HTR-8/SVneo (cell line): ENCODE measurements at places on chromosomes 5 and 9.

GRCh38 chr5:154374264-154374663 is 71.5 kb upstream of the SAP30L start:
- no peak for DNase-seq

DNA sequence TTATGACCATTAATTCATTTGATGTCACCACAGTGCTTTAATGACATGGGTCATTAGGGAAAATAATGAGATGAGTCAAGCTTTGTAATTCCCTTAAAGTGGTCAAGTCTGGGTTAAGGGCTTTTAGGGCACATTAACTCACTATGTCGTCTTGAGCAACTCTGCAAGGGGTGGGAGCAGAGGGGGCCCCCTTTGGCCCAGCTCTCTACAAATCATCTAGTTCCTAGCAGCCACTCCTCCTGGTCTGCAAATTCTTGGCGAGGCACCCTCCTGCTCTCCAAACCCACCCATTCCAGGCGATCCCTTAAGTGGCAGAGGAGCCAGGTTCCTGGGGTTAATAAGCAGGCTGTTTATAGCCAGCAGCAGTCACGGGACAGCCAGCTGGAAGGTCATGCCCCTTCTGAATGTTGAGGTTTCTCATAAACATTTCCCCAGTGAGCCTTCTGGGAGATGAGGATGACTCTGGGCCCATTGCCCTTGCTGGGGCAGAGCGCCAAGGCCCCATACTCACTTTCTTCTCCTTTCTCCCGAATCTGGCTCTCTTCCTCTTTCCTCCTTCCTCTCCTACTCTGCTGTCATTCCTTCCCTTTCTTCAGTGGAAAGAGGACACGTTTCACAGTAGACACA is 14.3 kb upstream of the GPX3 start:
- peak; percentile 23 for DNase-seq

DNA sequence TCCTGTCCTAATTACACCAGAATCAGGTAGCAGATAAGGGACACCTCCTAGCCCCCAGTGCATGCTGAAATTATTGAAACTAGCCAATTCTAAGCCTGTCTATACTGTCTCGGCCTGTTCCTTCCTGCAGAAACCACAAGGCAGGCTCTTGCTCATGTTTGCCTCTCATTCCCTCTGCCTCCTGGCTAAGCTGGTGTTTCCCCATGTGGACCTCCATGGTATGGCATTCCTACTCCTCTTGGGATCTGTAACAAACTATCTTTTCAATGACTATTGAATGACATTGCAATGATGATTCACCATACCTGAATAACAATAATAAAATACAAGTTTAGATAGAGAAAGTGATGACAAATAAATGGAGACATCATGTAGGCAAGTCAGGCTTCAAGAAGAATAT is 35.6 kb upstream of the ADAMTS16 start:
- DNase-seq, result no peak

- no peak for DNase-seq
Observed at GRCh38 chr5:933251-933861, 40.7 kb downstream of the TRIP13 start.

DNA sequence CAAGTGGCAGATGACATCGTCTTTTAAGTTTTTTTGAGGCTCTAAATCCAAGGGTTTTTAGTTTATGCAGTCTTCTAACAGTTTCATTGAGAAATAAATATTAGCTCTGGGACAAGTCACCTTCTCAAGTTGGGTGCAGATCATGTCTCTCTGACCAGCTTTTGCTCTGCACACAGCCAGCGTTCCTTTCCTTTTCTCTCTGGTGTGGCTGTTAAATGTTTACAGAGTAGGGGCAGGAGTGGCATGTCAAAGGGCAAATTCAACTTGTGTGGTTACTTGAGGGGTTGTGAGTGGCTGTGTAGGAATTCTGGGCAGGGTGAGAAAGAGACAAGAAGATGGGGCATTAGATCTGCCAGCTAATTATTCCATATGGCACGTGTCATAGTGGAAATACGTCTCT is 187.5 kb upstream of the HMHB1 start:
- no peak for DNase-seq

DNA sequence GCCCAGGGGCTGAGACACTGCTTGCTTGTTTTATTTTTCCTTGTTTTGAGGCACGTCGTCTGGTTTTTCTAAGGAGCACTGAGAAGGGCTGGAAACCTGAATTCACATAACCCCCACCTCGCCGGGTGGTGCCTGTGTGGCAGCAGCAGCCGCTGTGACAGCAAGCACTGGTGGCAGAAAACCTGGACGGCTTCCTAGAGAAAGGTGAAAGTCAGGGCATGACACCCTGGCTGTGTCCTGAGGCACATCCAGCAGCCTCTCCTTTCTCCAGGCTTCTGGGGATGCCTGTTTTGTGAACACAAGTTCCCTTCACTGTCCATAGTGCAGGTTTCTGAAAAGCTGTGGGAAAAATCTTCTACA is 29.2 kb downstream of the MRPL36 start:
- no peak for DNase-seq

- DNase-seq, result no peak
Observed at GRCh38 chr9:69391946-69392345, 66.9 kb downstream of the ENTREP1 start.

DNA sequence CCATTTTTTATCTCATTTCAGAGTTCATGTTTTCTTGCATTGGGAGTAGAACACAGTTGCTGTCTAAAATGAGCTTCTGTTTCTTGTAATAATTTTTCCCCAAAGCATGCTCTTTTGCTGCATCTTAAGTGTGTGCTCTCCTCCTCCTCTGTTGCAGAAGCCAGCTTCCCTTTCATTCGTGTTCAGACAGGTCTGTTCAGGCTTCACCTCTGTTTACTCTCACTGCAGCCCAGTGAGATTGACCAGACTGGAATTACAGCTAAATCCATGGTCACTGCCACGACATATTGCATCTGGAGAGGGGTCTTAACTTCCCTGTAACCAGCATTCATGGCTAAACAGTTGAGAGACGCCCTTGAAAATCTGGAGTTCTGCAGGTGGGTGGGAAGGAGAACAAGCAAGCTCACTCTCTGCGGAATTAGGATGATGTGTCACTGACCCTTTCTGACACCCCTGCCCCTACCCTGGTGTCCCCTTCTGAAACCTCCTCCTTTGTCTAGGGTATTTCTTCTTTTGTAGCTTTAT is 223.2 kb downstream of the FSTL4 start:
- DNase-seq, result no peak

DNA sequence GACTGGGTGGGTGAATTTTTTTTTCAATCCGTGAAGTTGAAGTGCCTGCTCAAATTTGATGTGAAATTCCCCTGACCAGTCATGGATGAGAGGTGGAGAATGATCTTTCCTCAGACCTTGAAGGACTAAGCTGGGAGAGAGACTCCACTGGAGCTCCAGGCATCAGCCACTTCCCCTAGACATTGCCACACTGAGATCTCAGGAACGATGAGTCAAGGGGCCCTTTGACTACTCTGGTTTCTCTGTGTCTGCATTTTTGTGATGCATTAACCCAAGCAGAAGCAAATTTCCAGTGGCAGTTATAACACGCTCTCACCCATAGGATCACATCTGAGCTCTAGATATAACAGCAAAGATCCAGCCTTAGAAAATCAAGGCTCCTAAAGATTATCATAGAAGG is 171.2 kb upstream of the KIF2A start:
- DNase-seq, result no peak

GRCh38 chr9:81776834-81777233 is 87.5 kb upstream of the TLE1 start:
- DNase-seq, result no peak

- peak; percentile 21 for DNase-seq
Observed at GRCh38 chr5:26192486-26192885, 845.9 kb downstream of the CDH9 start.

- no peak for DNase-seq
Observed at GRCh38 chr9:135605238-135605781, 34.0 kb downstream of the GLT6D1 start.

GRCh38 chr9:127018935-127019334 is 103.5 kb downstream of the ANGPTL2 start:
- no peak for DNase-seq
